Lower leg skin (tissue), 4 donors: ENCODE measurements at places on chromosomes 5 and 9.

GRCh38 chr5:36079200-36079781, 12.6 kb upstream of the UGT3A2 start:
- DNase-seq = no peak

DNA sequence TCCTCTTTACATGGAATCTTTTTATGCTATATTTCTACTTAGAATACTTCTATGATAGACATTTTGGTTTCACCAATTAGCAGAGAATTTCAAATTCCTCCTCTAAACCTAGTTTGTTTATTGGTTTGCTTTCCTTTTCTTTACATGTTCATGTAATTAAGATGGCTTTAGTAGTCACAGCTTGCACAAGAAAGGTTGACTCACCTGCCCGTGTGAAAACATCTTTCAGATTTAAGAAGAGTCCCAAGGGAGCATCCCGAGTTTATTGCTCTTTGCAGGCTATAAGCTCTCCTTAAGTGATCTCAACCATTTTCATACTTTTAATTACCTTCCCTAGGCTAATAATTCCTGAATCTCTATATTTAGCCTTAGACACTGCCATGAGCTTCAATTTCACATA, 28.9 kb downstream of the TYRP1 start:
- no peak for DNase-seq

- no peak for DNase-seq
These were observed 239.0 kb downstream of the AUH start for GRCh38 chr9:91122755-91123154.

GRCh38 chr9:70683841-70684240, 269.4 kb upstream of the KLF9 start:
- no peak for DNase-seq

- no peak for DNase-seq
These were observed 34.2 kb downstream of the CDK7 start for GRCh38 chr5:69268899-69269298.

DNA sequence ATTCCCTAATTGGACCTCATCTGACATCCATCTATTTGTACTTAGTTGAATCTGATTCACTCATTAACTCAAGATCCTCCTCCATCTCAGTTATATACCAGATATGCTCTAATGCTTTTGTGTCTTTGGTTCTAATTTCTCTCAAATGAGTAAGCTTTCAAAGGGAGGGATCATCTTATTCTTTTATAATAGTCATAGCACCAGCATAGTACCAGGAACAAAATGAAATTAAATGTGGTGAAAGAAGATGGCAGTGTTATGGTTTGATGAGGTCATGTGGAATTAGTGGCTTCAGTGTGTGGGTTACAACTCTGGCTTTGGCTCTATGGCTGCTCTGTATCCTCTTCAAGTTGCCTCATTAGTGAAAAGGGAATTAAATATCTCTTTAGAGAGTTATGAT, 32.5 kb upstream of the ZNF366 start:
- no peak for DNase-seq
